Activated CD4-positive, alpha-beta T cell treated with anti-CD3 and anti-CD28 coated beads for 1 hour (primary cell): ENCODE measurements at places on chromosomes 12 and 14.

DNA sequence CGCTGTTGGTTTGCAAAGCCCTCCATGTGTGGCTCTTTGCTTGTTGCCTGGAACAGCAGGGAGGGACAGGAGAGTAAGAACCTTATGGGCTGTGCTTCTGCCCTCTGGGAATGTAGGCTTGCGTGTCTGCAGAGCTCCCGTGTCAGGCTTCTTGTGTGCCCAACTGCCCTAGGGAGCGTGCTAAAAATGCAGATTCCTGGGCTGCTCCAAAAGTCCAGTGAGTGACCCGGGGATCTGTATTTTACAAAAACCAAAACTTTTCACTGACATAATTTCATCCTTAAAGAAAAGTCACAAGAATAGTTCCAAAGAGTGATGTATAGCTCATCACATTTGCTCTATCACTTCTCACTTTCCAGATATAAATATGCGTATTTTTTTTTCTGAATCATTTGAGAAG, 34.8 kb upstream of the CCDC63 start:
- no peak for DNase-seq

DNA sequence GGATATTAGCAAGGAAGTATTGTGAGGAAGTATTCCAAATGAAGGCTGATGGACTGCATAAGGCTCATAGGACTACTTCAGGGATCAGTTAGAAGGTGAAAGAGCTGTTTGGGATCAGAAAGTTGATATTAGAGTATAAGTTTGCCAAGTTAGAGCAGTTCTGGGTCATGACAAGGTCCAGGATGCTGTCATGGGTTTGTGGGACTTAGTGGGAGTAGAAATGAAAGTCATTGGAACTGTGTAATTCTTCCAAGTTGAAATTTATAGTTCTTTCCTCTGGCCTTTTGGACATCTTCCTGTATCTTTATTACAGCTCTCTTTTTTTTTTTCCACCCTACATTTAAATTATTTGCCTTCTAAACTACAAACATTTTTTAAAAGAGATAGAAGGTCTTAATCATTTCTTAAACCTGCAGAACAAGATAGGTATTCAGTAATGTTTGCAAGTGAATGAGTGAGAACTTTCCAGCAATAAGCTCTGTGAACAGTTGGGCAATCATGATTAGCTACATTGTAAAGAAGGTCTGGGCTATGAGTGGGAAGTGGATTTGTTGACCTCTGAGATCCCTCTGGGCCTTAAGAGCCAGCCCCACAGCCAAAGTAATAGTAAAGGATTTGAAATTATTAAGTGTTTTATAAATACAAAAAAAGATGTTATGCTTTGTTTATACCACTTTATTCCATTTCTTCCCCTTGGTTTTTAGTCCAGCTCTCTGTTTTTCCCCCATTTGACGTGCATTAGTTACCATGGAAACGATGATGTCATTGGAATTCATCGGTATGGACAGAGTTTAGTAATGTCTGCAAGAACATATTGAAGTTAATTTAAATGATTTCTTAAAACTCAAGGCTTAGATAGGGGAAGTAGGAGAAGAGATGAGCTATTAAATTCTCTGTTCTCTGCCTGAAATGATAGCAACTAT, 247.9 kb upstream of the ARHGAP5 start:
- DNase-seq: no peak

GRCh38 chr14:35444104-35444503, 39.6 kb upstream of the NFKBIA start:
- DNase-seq: no peak

DNA sequence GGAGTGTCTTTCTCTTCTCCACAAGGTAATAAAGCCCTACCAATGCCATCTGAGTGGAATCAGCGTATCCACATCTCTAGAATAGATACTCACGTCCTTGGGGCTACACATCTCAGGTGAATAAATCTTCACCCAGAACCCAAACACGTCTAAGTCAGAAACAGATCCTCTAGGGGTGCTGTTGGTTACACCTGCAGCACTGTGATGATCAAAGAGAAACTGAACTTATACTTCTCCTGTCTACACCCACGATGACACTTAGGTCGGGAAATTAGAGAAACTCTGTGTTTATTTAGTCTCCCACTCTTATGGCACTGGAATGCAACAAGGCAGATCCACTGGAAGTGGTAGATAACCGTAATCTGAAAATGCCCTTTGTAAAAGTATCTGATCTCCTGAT, 46.2 kb downstream of the WIF1 start:
- no peak for DNase-seq

DNA sequence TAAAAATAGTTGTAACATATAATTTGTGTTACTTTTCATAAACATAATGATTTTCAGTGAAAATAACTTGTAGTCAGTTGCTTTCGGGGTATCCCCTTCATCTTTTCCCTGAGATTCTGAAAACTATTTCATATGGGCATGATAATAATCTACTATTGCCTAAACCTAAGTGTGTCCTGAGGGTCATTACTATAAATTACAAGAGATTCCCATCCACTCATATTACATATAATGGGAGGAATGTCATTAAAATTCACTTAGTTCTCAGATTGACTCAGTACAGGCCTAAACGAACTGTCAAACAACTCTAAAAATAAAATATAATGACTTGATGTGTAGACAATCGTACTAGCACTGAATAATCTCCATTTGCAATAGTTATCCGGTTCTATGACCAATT, 72.7 kb downstream of the PTPRR start:
- no peak for DNase-seq

- no peak for DNase-seq
Observed at GRCh38 chr14:34792598-34792997, 78.2 kb upstream of the CFL2 start.

DNA sequence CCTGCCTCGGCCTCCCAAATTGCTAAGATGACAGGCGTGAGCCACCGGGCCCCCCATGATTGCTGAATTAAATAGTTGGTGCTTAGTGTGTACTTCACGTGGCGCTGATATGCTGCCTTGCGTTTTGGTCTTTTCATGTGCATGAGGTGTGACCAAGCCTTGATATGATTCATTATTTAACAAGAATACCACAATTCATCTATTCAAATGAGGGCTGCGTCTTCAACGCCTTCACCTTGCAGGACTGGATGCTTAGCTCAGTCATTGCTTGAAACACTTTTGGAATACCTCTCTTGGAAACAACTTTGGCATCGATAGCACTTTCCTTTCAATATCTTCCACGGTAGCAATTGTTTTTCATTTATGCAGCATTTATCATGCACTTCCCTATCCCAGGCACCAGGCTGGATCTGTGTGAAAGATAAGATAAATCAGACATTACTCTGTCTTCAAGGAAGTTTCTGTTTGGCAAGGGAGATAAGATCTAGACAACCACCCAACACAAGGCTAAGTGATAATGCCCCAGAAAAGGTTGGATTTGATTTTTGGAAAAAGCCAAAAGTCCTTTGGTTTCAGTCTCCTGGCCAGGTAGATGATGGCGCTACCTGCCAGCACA, 1.3 kb upstream of the TEAD4 start:
- no peak for DNase-seq

GRCh38 chr12:11228296-11228879, 41.1 kb downstream of the PRB3 start:
- no peak for DNase-seq

GRCh38 chr14:36751106-36751505, 89.4 kb downstream of the PAX9 start:
- DNase-seq: no peak

DNA sequence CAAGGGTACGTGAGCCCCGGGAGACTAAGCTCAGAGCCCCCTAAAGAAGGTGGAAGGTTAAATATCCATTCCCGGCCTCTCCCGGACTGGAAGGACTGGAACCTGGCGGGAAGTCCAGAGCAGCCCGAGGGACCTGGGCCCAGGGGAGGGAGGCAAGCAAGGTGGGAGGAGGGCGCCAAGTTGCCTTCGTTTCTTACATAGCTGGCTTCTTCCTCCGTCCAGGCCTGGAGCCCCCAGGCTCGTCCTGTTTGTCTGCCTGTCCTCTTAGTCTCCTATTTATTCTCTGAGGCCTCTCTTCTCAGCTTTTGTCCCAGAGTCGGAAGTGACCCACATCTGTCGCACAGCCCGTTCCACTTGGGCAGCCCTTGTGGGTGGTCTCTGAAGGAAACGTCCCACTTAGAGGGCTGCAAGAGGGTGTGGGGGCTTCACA, 745 bp downstream of the PCK2 start:
- no peak for DNase-seq

DNA sequence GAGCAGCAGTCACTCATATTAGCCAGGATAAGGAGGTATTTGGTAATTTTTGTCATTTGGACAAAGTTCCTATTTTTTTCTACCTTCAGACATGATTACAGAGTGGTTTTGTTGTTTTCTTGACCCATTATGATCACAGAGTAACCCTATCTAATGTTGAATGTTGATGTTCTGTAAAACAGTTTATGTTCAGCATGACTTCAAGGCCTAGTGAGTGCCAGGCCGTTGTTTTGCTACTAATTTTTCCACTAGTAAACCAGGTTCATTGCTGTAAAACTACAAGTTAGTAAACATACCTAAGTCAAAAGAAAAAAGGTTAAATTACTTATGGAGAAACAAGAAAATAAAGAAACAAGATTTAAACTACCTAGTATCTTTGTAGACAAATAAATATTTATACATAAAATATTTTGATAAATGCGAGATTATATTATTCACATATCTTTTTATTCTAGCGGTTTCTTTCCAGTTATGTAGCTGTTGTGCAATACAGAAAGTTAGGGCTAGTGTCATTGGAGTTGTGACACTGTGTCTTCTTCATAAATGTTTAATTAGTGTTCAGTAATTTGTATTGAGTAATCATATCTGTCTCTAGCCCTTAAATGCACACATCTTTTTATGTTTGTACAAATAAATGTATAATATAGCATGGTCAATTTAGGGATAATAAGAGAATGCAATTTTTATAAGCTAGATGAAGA, 16.5 kb downstream of the ETNK1 start:
- DNase-seq: no peak

DNA sequence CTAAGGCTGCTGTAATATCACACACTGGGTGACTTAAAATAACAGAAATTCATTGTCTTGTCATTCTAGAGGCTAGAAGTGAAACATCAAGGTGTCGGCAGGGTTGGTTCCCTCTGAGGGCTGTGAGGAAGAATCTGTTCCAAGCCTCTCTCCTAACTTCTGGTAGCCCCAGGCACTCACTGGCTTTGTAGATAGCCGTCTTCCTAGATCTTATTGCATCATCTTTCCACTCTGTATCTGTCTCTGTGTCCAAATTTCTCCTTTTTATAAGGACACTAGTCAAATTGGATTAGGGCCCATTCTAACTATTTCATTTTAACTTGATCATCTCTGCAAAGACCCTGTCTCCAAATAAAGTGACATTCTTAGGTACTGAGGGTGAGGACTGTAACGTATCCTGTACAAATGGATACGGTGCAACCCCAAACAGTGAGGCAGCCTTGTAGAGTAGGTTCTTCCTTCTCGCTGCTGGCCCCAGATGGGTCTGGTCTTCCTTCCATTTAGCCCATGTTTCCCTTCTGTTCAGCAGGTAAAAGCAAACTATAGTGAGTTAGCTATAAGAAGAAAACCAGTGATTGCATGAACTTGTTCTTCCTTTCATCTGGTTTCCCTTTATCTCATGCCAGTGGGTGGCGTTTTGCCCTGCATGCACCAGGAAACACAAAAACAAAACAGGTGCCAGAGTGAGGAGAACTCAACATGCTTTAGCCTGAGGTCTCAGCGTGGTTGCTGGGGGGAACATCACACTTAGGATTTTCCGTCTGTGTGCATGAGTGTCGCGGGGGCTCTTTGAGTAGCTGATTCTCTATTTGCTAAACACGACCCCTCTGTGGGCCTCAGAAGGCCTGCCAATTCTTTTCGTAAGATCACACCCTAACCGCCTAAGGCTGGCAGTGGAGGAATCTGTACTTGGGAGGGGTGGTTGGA, 19.5 kb downstream of the TTC9 start:
- peak; percentile 34 for DNase-seq

DNA sequence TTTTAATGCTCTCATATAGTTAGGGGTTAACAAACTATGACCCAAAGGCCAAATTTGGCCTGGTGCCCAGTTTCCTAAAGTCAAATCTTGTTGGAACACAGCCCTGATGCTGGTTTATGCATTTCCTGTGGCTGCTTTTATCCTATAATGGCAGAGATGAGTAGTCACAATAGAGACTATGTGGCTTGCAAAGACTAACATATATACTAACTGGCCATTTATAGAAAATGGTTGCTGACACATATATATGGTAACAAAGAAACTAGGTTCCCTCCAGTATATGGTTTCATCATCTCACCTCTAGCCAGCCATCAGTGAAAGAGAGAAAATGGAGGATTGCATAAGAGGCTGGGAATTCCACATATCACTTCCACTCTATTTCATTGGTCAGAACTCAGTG, 10.8 kb downstream of the NAV3 start:
- DNase-seq: no peak

- DNase-seq: no peak
Observed at GRCh38 chr14:72452774-72453173, 441.1 kb downstream of the DPF3 start.

- no peak for DNase-seq
Observed at GRCh38 chr12:47819138-47819895, 386 bp downstream of the HDAC7 start.

- DNase-seq: no peak
Observed at GRCh38 chr12:41302979-41303403, 114.9 kb downstream of the PDZRN4 start.

GRCh38 chr12:124626971-124627411, 59.6 kb upstream of the NCOR2 start:
- no peak for DNase-seq

GRCh38 chr14:87623616-87624015, 369.4 kb downstream of the GALC start:
- DNase-seq: no peak

GRCh38 chr14:64349741-64350490, 38.2 kb upstream of the MTHFD1 start:
- no peak for DNase-seq

DNA sequence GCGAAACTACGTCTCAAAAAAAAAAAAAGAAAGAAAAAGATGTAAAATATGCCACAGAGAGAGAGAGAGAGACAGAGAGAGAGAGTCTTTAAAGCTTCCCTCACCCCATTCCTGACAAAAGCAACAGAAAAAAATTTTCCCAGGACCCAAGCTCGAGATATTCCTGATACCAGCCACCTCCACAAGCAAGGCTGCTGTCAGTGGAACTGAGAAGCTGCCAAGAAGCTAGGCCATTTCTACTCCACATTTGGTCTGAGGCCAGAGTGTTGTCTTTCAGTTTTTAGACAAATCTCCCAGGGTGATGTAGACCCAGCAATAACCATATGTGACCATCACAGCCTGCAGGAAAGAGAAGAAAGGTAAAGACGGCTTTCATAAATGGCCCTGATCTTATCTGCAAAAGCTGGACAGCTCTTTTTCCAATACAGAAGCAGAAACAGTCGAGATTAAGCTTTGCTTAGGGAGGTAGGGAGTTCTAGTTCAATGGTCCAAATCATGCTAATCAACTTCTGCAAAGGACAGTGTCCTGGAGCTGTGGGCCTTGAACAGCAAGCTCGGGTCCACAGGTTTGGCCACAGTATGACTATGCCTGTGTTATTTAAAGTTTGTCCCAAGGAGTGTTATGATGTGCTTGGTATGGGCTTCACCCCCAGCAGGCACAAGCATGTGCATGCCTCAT, 130.3 kb upstream of the NUDT4 start:
- no peak for DNase-seq
